Stimulated activated CD8-positive, alpha-beta memory T cell treated with anti-CD3 and anti-CD28 coated beads, Interleukin-7, amount 100 ng/mL, for 1 hour (primary cell): ENCODE measurements at places on chromosomes 11 and 22.

- no peak for DNase-seq
Measured at GRCh38 chr11:33735271-33736147, 714 bp downstream of the CD59 start.

GRCh38 chr11:30260813-30261212 lies 30.0 kb downstream of the FSHB start:
- DNase-seq = no peak

- no peak for DNase-seq
Measured at GRCh38 chr22:34502821-34503220, 563.1 kb upstream of the ISX start.

DNA sequence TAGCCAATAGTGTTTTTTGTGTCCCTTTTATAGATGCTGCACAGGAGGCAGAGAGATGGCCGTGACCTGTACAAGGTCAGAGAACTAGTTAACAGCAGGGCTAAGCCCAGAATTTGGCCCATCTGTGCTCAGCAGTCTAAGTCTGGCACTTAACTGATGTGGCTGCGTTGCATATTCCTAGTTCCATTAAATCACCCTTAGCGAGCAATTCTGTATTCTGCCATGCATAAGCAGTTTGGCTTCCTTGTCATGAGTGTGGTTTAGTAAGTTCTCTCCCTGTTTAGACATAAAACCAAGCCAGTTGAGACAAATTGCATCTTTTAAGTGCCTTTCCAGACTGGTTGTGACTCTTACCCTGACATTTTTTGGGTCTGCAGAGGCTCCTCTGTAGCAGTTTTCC lies 230.6 kb upstream of the TENM4 start:
- no peak for DNase-seq

- no peak for DNase-seq
Measured at GRCh38 chr22:37640591-37641560, 1.4 kb downstream of the SH3BP1 start.

DNA sequence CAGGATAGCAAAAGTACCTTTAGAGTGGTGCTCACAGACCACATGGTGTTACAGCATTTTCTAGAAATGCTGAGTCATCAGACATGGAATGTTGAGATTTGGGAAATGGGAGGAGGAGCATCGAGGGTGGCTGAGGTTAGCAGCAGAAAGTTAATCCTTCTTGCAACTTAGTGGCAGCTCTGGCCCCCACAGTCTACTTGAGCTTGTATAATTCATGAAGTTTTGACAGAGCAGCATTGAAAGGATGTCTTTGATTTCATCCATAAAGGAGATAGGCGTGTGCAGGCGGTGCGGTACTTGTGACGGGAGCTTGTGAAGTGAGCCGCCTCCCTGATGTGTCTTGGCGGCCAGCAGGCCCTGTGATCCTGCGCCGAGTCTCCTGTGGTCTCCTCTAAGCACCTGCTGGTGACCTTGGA lies 330.5 kb downstream of the TBC1D22A start:
- no peak for DNase-seq

DNA sequence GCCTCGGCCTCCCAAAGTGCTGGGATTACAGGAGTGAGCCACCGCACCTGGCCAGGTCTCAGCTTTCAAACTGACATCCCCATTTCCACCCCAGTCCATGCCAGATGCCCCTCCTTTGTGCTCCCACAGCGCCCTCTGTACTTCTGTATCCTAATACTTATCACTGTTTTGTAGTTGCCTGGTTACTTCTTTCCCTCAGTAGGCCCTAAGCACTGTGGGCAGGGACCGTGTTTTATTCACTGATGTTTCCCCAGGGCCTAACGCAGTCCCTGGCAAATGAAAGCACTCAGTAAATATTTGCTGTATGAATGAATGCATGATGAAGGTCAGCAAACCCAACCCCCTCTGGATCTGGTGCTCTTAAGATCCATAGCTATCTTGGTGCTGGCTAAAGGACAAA lies 2.2 kb upstream of the TRIM3 start:
- DNase-seq = no peak

DNA sequence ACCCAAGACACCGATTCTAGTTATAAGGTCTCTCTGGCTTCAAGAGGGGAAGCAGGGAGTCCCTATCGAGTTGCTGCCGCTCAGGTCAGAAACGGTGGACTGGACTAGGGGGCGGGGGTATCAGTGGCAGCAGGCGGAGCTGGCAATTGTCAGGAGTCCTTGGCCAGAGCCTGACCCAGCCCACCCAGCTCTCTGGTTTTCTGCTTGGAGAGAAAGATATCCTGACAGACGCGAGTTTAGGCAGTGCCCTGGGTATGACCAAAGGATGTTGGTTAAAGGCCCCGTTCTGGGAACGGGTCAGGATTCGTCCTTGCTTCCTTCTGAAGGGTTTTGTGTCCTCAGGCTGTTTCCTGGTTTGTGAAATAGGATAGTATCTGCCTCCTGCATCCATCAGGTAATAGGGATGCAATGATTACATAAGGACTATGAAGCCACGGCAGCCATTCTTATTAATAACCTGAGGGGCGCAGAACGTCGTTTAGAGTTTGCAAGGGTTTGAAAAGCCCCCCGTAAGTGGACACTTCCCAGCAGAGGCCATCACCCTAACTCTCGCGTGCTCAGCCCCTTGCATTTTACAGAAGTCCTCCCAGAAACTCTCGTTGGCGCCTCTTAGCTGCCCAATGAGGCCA lies 700 bp upstream of the DEPDC5 start:
- no peak for DNase-seq

DNA sequence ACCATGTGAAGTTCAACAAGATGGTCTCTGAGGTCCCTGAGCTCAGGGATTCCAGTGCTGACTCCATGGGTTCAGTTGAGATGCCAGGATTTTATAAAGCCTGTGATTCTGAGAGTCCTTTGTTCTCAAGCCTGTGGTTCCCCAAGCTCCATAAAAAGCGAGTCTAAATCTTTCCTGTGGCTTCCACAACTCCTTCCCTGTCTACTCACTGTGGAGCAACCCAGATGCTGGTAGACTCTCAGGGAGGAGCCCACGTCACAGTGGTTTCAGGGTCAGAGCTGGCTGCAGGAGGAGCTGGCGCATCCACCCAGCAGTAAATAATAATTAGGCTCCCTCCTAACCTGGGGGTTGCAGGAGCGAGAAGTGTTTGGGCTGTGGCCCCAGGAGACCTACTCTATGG lies 2.0 kb upstream of the RELT start:
- DNase-seq = no peak

GRCh38 chr11:66479394-66480116 lies 679 bp upstream of the DPP3 start:
- DNase-seq = no peak

DNA sequence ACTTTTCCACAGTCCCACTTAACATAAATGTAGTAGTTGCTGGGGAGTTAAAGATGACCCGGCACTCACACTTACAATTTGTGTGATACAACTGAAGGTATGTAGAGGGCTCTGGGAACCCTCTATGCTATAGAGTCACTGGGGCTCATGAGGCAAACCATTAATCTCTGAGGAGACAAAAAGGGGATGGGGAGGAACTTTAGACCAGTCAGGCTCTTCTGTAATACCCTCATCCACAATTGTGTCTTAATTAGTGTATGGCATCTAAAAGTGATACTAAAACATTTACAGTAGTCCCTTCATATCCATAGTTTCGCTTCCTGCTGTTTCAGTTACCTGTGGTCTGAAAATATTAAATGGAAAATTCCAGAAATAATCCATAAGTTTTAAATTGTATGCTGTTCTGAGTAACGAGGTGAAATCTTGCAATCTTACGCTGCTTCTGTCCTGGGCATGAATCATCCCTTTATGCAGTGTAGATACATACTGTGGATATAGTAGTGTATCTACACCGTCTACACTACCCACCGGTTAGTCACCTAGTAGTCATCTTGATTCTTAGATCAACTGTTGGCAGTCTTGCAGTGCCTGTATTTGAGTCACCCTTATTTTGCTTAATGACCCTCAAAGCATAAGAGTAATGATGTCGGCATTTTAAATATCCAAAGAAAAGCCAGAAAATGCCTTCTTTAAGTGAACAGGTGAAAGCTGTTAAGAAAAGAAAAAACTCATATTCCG lies 12.2 kb downstream of the CBL start:
- DNase-seq = no peak

DNA sequence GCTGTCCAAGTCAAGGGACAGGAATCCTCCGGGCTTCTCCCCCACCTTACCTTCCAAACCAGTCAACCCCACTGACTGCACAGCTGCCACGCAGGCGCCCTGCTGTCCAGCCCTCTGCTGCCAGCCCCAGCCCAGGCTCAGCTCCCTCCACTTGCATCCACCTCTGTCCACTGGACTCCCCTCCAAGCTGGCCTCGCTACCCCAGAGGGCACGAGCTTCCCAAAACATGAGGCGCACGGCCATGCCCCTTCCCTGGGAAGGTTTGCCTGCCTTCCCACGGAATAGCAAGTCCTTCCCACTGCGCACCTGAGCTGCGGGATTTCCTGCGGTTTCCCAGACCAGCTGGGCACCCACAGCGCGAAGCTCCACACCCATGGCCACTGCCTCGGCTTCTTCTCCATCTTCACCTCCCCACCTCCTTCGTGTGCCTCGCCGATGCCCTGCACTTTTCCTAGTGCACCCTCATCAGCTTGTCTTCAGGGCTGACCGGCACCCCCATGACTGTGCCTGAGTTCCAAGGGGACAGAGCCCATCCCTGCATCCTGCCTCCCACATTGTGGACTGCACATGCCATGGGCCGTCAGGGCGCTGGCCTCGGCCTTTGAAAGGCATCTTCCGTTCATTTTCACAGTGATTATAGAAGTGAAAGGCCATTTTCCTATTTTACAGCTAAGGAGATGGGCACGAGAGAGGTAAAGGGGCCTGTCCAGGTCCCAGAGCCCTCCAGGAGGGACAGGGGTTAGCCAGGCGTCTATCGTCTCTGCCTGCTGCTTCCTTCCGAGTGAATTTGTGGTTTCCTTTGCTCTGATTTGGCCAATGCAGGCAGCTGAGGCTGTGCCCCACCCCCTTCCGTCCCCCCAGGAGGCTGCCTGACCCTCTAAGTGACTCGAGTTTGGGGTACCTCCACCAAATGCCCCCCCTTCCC lies 16.4 kb downstream of the IFITM10 start:
- DNase-seq = no peak

DNA sequence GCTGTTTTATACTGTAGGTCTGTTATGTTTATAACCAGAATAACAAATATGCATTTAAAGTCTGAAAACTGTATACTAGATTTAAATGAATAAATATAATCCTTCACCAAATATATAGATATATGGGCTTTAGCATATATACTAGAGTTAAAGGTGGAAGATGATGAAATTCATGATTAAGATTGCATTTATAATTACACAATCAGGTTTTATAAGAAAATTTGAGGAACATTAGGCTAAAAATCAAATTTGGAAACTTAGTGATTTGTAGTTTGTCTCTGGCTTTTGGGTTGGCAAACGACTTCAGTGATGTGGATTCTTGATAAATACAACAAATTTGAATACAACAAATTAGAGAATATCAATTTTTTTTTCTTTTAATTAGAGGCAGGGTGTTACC lies 10.0 kb downstream of the BCL2L13 start:
- no peak for DNase-seq

DNA sequence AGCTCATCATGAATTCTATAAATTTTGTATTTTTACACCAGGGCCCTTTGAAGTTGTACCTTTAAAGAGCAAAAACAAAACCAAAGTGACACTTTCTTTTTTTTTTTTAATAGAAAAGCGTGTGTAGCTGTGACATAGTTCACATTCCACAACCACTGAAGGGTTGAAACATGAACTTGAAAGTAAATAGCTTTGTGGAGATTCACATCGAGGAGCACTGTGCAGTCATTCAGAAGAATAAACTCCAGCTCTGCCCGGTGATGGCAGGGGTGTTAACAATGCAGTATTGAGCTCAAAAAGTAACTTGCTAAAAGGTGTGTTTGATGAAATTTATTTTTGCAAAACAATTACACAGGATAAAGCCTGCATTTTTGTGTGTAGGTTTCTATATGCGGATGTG lies 1166.2 kb downstream of the TBC1D22A start:
- no peak for DNase-seq

- no peak for DNase-seq
Measured at GRCh38 chr11:120198403-120198786, 12.4 kb upstream of the OAF start.

- DNase-seq = no peak
Measured at GRCh38 chr11:108934289-108934688, 269.4 kb downstream of the DDX10 start.

GRCh38 chr11:134958870-134959269 lies 546.8 kb upstream of the B3GAT1 start:
- DNase-seq = no peak

GRCh38 chr11:116610190-116610589 lies 162.6 kb downstream of the BUD13 start:
- DNase-seq = no peak

GRCh38 chr22:27654546-27655445 lies 146.8 kb downstream of the MN1 start:
- no peak for DNase-seq

GRCh38 chr11:33545931-33546330 lies 154.7 kb downstream of the C11orf91 start:
- DNase-seq = no peak

DNA sequence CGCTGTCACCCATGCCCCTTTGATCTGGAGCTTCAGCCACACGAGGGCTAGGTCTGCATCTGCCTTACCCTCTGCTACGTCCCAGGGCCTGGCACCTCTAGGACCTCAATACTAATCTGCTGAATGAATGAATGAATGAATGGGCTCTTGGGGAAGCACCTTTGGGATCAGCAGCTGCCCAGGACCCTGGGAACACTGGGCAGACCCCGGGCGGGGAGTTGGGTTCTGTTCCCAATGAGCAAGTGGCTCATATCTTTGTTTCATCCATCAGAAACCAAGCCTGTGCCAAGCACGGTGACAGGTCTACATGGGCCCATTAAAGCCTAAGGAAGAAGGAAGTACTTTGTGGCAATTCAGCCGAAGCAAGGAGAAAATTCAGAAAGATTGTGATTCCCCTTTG lies 41.5 kb upstream of the SHISAL1 start:
- DNase-seq = no peak

DNA sequence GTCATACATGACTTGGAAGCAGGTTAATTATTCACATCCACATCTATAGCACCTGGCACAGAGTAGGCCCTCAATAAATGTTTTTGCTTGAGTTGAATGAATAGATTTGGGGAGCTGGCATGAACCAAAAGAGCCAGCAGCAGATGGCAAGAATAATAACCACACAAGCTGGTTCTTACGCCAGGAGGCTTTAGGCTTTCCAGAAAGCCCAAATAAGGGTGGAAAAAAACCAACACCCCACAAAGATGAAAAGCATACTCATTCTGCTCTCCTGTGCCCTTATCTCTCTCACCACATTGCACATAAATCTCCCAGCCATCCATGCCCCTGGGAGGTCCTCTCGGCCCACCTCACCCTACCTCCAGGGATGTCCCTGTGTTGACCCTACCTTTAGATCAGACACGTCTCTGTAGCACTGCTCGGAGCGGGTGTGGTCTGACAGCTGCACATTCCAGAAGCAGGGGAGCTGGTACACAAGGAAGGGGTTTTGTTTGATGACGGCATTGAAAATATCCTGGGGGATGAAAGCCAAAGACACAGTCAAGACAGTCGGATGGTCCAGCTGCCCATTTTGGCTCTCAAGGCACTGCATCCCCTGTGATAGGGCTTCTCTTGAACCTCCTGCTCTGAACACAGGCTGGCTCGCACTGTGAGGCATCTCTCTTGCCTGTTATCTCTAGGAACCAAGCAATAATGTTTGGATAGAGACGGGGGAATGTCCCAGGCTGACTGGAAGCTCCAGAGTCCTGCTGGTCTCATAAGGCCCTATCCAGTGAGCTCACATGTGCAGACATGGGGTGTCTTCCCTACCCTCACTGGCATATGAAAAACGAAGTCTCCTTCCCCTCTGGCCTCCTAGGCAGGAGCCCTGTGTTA lies 323.6 kb upstream of the SYN3 start:
- DNase-seq = no peak

- DNase-seq = no peak
Measured at GRCh38 chr11:90237004-90237403, 14.2 kb upstream of the CHORDC1 start.

GRCh38 chr11:58575377-58576020 lies at the start of gene LPXN:
Gene LPXN (minus strand): TSS chr11:58575856. CDS start chr11:58575772, 84 bp downstream.
- peak; percentile 12 for DNase-seq
